ENCODE measurements at places on chromosomes 11 and 22.

GRCh38 chr22:20055654-20056053, 24.4 kb upstream of the DGCR8 start:
- no peak for DNase-seq

DNA sequence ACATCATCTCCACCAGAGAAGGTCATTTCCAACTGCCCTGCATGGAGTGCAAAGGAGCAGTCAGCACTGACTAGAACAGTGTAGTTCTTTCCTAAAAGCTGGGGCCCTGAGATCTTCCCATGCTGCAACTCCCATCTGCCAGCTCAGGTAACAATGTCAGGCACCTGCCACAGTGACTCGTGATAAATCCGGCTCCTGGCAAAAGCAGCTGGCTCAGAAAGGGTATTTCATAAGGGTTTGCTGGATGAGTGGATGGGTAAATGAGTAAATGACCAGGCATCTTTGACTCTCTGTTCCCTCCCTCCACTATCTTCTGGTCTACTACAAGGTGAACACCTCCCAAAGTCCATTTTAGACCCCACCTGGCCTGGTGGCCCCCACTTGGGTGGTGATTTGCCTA, 403.6 kb downstream of the NXPE2 start:
- DNase-seq: no peak

GRCh38 chr11:73288192-73288872, 16.2 kb downstream of the P2RY6 start:
- DNase-seq: no peak

GRCh38 chr11:18294862-18295261, 27.1 kb downstream of the HPS5 start:
- DNase-seq: no peak

DNA sequence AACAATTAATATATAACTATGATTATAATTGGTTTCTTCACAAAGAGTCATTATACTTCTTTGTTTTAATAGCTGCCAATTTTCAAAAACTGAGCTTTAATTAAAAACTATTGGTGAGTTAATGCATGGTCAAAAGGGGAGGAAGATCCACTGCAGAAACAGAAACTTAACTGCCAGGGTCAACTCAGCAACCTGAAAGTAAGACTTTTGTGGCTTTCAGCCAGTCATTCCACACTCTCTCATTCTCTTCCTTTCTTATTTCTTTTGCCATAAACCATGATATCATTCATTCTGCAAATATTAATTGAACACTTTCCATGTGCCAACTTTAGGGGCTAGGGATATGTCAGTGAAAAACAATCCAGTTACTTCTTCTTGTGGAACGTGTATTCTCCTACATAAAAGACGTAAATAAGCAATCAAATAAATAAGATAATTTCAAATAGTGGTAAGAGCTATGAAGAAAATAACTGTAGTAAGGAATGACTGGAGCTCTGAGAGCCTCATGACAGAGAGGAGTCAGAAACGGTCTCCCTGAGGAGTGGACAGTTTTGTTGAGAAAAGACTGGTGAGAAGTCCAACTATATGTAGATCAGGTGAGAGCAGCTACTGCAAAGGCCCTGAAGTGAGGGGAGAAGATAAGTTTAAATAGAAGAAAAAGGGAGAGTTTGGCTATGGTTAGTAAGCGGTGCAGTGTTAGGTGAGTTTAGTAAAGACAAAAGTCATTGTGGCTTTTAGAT, 130.5 kb downstream of the GRIA4 start:
- no peak for DNase-seq

DNA sequence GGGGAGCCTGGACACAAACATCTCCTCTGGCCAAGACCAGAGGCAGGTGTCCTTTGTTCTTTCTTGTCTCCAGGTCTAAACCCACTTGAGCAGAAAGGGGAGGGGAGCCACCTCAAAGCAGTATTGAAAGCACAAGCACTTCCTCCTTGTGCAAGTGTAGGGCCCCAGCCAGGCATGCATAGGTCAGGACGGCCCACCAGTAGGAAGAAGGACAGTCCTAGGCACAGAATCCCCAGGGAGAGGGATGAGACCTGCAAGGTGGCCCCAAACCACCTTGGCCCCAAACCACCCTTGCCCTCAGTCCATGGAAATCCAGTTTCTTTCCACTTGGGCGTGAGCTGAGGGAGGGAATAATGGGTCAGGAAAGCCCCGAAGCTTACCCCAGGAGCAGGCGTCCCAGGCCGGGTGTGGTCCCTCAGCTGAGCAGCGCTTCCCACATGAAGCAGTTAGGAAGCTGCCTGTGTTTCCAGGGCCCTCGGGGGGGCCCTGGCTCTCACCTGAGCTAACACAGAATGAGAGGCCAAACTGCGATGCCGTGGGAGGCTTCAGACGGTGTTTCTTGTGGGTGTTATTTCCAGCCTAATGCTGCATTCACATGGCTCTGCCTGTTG, 20.4 kb upstream of the IGSF9B start:
- DNase-seq: no peak

All from stimulated activated CD4-positive, alpha-beta T cell treated with anti-CD3 and anti-CD28 coated beads, TNF-alpha, amount 100 ng/mL, for 1 hour (primary cell).